A549 treated with dexamethasone at 1 μM for 4 hours (cell line): ENCODE measurements at places on chromosomes 5 and 9. TPM values are rescaled to one million over a fixed set of nuclear protein-coding genes. Genes with fewer than 3 reads are reported as not detected.

Gene GALNT12
- total RNA-seq: 2.8 to 4.0 TPM (median 3.7 TPM) in 5 replicates

Gene TLX3
- total RNA-seq: not detected in 5 replicates

Gene PRLR
- 0.02 to 0.14 TPM (median 0.08 TPM) in 5 replicates for total RNA-seq

Gene RANBP3L
- not detected in 5 replicates for total RNA-seq

Gene PTGDS
- total RNA-seq: 0.28 to 1.4 TPM (median 0.77 TPM) in 5 replicates

Gene LVRN
- 0.02 to 0.07 TPM (median 0.05 TPM) in 4 of 5 replicates, not detected in the other for total RNA-seq

Gene PLPP1
- total RNA-seq: 27.5 to 37.2 TPM (median 34.4 TPM) in 5 replicates

Gene TRIM14
- total RNA-seq: 10.7 to 15.6 TPM (median 14.1 TPM) in 5 replicates

Gene SOX30
- total RNA-seq: 0.06 to 0.14 TPM (median 0.08 TPM) in 3 of 5 replicates, not detected in the others

Gene NCS1
- total RNA-seq: 29.5 to 56.8 TPM (median 55.9 TPM) in 5 replicates

Gene PCA3
- total RNA-seq: not detected in 5 replicates

Gene PLCXD3
- 0.09 to 0.22 TPM (median 0.20 TPM) in 5 replicates for total RNA-seq

Gene SLCO6A1
- not detected in 5 replicates for total RNA-seq

Gene GNA14
- total RNA-seq: 0.09 TPM in 1 of 5 replicates, not detected in the others

Gene GOLGA1
- 9.6 to 12.0 TPM (median 11.1 TPM) in 5 replicates for total RNA-seq

Gene FST
- total RNA-seq: 0.82 to 1.8 TPM (median 1.4 TPM) in 5 replicates

Gene ADCY2
- total RNA-seq: not detected in 5 replicates

Gene GFI1B
- 0.05 to 0.17 TPM (median 0.06 TPM) in 5 replicates for total RNA-seq

Gene AFAP1L1
- 10.3 to 15.2 TPM (median 13.4 TPM) in 5 replicates for total RNA-seq

Gene C7
- total RNA-seq: not detected in 5 replicates

Gene PPP2R2B
- 0.08 to 0.15 TPM (median 0.12 TPM) in 4 of 5 replicates, not detected in the other for total RNA-seq
